ENCODE measurements at places on chromosomes 5 and 9.
A peak's percentile ranks its signal among the peaks of the same experiment; 100 is the strongest.

DNA sequence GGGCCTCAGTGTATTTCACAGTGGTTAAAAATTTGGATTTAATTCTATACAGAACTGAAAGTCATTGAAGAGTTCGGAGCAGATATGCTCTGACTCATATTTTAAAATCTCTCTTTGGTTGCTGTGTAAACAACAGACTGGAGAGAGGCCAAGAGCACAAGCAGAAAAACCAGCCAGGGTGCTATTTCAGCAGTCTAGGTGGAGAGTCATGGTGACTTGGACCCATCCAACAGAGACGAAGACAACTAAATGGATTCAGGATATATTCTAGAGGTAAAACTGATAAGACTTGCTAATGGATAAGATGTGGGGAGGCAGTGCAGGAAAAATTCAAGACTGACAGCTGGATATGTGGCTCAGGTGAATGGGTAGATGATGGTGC is 168.9 kb downstream of the MAPKAP1 start:
- no peak for DNase-seq

DNA sequence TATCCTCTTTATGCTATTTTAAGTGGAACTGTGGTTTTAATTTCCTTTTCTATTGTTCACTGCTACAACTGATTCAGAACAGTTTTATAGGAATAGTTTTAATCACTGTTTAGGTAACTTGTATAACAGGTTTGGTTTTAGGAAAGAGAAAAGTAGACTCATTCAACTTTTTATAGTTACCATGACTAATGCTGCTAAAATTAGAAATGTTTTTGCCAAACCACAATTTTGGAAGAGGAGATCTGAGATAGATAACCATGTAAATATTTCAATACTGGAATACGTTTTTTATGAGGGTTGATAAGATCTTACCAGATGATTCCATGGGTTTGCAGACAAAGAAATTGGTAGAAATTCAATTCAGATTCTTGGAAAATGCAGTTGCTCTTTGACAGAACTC is 404.6 kb upstream of the ARRDC3 start:
- no peak for DNase-seq

DNA sequence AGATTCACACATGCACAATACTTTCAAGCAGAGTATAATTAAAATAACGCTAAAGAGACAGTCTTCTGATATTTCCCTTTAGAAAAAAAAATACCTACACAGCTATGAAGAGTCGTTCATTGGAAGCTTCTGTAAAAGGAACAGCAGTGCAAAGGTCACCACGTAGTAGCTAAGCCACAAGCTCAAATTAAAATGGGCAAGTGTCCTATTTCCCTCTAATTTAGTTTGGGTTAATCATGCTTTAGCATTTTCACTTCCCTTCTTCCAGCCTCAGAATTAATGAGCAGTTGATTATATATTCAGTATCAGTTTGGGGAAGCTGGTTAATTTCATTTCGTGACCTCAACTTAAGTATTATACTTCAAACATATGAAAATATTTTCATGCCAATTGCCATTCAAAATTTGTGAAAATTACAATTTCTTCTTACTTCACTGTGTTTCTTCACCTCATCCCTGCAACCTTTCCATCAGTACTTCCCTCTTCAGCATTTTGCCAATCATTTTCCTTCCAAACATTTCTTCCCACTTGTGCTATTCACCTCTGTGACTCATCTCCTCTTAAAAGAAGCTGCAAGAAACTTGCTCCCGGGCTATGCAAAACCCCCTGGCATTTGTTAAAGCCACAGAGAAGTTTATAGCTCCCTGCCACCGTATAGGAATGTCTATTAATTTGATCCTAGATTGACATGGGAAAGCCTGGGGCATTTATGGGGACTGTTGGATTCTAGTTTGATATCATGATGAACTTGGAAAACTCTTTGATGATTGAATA is 83.0 kb downstream of the DMRTA1 start:
- DNase-seq: no peak

GRCh38 chr9:25261445-25261844 is 416.8 kb downstream of the TUSC1 start:
- no peak for DNase-seq

DNA sequence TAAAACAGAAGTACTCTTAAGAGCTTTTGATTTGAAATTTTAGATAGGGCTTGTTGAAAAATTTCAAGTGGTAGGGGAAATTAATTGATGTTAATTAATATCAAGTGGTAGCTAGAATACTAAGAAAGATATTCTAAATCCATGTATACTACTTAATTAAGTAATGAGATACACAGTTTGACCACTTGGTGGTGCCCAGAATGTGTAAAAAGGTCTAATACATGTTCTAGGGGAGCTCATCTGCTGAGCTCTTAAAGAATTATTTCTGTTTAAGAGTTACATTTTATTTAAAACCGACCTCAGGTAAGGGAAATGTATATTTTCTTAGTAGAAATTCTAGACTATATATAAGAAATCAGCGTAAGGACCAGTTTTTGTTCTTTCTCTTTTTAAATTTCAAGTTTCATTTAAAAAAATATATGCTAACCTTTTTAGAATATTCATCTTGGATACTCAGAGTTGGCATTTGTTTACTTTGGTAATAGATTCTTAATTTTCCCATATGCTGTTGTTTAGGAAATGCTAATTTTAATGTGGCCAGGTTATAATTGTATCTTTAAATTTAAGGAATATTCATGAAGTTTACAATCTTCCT is 61.5 kb downstream of the LNPEP start:
- DNase-seq: peak; percentile 7

- no peak for DNase-seq
Observed at GRCh38 chr5:126610616-126611015, 9.9 kb downstream of the PHAX start.

DNA sequence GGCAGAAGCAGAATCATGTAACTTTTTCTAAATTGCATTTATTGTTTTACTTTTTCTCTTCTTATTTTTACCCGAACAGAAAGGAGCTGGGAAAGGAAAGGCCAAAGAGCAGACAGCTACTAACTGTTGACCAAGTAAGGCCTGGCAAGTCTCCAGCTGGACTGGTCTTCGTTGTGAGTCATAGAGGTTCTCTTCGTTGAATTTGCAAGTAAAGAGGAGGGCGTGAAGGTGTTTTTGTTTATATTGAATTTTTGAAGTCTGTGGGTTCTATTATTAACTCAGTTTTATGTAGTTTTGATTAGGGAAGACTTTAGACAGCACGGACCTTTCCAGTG is 416.5 kb upstream of the CCNH start:
- DNase-seq: no peak

DNA sequence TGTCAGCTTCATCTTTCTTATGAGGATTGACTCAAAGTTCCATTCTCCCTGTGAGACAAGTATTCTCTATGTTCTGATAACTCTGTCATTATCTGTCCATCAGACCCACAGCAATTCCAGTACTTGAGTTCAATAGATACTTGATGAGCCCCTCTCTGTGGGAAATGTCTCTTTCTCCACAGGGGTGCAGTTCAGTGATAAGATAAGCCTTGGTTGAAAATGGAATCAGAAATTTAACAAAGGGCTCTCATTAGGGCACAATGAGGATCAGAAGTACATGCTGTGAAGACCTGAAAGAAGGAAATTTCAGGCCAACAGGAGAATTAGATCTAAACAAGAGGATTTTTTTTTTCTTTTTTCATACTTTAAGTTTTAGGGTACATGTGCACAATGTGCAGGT is 737.3 kb downstream of the MTRR start:
- no peak for DNase-seq

- no peak for DNase-seq
Observed at GRCh38 chr9:26974927-26975326, 18.7 kb downstream of the IFT74 start.

- DNase-seq: no peak
Observed at GRCh38 chr9:38202336-38202938, 133.4 kb upstream of the SHB start.

- peak; percentile 6 for DNase-seq
Observed at GRCh38 chr9:842635-843426, 1.3 kb downstream of the DMRT1 start.

DNA sequence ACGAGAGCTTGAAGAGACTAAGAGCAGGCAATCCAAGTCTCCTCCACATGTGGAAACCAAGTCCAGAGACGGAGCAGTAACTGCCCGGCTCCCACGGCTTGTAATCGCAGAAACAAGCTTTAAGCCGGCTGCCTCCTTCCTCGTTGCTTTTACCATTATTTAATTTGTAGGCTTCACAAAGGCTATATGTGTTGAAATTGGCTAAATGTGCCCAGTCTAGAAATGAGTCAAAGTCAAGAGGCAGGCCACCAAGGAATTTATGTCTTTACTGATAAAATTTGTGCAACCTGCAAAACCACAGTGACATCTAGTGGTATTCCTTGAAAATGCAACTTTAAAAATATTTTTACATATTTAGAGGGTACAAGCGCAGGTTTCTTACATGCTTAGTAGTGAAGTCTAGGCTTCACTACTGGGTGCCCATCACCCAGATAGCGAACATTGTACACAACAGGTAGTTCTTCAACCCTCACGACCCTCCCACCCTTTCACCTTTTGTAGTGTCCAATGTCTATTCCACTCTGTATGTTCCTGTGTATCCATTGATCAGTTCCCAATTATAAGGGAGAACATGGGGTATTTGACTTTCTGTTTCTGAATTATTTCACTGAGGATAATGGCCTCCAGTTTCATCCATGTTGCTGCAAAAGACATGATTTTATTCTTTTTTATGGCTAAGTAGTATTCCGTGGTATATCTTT is 33.5 kb upstream of the EBF1 start:
- no peak for DNase-seq

GRCh38 chr5:65255294-65255693 is 226.4 kb downstream of the ADAMTS6 start:
- no peak for DNase-seq

- no peak for DNase-seq
Observed at GRCh38 chr5:160339406-160340130, 27.2 kb upstream of the CCNJL start.
